HuH-7.5 (cell line): ENCODE measurements at places on chromosomes 5 and 9.

GRCh38 chr9:81461196-81461595 is 228.2 kb downstream of the TLE1 start:
- DNase-seq = no peak

DNA sequence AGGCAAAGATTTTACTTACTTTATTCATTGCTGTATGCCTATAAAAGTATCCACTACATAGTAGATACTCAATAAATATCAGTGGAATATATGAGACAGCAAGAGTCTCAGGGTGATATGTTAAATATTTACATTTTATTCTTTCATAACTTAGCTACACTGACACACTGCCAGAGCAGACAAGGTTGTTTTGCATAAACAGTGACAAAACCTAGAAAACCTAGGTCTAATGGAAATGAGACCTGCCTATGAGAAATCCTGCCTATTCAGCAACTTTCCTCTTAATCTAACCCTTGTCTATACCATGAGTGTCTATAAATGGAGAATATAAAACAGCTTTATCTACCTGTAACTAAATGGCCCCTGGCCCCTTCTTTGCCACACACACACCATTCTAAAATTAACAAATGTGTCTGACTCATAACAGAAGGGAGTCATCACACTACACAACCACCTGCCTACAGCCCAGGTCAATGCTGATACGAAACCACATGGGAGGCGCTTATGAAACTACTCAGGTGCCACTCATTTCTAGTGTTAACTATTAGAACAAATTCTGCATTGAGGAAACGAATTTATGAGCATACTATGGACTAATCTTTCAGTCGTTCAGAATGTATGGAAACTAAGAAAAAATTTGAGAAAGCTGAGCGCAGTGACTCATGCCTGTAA is 60.3 kb downstream of the UBAP2 start:
- no peak for DNase-seq

DNA sequence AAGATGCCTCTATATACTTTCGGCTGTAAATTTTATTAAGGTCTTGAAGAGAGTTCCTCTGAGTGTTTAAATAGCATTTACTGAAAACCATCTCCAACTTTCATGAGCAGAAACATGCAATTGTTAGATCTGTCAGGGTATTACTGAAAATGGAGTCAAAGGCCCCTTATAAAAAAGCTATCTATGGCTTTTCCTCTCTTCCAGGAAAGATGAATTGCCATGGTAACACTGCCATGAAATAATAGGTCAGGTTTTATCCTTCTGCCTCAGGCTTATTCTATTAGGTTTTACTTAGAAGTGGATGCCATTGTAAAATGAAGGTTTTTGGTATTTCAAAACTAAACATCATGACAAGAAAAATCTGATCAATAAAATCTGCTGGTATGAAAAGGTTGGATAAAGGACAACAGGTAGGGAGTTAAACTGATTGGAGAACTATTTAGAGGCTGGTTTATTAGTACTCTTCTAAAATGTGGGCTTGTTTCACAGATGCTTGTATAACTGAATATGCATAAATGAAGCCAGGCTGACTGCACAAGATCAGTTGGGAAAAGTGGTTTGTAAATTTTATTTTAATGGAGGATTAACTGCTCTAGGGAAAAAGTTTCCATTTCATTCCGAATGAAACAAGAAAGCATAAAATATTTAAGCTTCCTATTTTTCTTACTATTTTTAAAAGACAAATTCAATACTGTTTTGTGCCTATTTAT is 135.5 kb downstream of the RAB3C start:
- no peak for DNase-seq

DNA sequence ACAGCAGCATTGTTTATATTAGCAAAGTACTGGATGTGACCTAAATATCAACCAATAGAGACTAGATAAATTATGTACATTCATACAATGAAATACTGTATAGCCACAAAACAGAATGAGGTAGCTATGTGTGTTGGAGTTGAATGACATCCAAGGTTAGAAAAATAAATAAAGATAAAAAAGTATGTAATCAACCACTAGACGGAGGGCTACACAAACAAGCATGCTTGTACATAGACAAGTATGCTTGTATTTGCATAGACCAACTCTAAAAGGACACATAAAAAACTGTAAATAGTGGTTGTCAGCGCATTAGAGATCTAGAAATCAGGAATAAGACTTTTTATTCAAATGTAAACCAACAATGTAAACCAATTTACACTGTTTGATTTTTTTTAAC is 3.0 kb downstream of the FEM1C start:
- no peak for DNase-seq

DNA sequence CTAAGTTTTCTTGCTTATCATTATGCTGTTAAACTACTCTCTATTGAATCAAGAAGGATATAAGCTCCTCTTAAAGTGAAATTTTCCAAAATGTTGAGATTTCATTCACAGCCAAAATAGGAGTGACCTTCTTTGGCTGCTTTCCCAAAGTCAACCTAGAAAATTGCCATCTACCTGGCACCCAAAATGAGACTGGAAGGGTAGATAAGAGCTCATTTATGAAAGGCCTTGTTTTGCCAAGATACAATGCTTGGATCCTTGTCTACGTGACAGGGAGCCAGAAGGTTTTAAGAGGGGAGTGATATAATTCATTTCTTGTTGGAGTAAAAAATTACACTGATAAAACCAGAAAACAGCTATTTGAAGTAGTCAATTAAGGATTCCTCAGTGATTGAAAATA is 287.1 kb downstream of the IZUMO3 start:
- no peak for DNase-seq

- DNase-seq = no peak
These were observed 42.4 kb downstream of the TRIO start for GRCh38 chr5:14185326-14186058.

GRCh38 chr5:10874541-10874940 is 113.5 kb upstream of the DAP start:
- DNase-seq = no peak

- DNase-seq = no peak
These were observed 448.6 kb downstream of the ZNF608 start for GRCh38 chr5:124297826-124298225.

DNA sequence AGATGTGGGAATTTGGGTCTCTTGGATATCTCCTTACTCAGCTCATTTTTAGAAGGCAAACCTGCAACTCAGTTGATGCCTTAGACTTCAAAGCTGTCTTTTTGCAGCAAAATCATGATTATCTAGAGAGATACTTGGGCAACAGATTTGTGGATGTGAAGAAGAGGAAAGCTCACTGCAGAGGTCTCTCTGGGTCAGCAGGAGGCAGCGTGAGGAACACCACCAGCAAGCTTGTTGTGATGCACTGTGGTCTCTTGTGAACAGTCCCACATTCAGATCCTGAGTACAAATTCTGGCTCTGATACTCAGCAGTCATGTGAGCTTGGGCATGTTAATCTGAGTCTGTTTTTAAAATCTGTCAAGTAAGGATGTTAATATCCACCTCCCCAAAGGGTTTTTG is 26.3 kb upstream of the DMRT3 start:
- no peak for DNase-seq

DNA sequence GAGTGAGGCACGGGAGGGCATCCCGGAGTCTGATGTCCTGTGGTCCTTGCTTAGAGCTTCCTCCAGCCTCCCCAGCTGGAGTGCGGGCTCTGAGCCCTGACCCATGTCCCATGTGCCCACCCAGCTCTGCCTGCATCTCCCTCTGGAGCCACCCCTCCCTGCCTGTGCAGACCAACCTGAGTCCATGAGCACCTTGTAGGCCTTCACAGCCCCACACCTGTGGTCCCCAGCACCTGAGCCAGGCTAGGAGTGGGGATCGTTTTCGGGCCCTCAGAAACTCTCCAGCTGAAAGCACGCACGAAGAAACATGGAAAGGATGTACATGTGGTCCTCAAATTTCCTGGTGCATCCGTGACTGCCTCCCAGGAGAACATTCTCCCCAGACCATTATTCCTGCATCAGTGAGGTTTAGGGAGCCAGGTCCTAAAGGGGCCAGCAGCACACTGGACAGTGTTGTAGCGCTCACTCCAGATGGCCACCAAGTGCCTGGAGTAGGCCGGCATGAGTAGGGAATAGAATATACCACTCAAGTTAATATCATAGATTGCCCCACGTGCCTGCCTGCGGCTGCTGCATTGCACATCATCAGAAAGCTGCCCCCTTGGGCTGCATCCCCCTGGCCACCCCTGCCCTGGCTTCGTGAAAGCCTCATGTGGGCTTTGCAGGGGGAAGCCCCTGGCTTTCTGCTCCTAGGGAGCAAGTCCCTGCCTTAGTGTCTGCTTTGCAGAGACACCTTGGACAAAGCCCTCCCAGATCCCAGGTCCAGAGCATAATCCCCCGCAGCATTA is 80.6 kb downstream of the WNK2 start:
- DNase-seq = no peak

GRCh38 chr9:15115702-15116101 is 191.3 kb downstream of the TTC39B start:
- no peak for DNase-seq

DNA sequence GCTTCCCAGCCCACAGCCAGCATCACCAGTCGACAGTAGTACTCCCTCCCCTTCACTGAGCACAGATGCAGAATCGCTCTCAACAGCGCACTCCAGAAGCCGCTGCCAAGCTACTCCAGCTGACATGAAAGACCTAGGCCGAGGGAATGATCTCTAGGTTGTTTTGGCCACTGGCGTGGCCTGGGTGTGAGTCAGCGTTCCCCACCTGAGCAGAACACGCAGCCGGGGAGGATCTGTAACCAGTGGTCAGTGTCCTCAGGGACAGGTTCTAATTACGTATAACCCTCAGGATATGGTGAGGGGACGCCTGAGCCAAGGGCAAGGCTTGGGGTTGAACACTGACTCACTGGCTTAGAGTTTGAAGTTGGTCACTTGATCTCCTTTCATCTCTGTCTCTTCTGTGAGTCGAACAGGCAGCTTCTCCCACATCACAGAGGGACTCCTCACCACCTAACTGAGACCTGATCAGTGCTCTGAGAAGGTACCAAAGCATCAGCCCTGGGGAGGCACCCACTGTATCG is 76.9 kb upstream of the IL17B start:
- no peak for DNase-seq

GRCh38 chr5:96651948-96652753 is 10.0 kb upstream of the CAST start:
- no peak for DNase-seq

DNA sequence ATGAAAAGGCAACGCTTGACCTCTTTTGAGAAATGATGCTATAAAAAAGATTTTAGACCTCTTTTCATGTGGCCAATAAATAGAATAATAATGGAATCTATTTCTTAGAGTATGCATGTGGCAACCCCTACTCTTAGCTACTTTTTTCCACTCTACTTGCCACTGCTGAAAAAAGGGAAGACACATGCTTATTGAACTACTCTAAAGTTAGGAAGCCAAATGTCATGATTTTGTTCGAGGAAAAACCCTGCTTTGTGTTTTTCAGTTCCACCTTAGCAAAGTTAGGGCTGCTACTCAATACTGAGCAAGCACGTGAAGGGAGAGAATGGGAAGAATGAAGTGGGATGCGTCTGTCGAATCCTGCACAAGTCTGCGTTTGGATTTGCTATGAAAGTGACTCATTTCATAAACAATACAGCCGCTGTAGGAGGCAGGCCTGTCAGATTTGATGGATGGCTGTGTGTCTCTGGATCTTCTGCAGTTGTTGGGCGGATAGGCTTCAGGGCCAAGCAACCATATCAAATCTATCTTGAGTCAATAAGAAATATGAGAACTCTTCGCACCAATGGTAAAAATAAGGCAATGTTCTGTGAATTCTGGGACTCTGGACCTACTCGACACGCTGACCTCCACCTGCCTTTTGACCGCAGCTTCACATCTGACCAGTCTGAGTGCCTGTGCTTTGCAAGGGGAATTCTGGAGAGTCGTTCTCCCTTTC is 333.6 kb downstream of the PIK3R1 start:
- DNase-seq = no peak

- no peak for DNase-seq
These were observed 71.0 kb downstream of the NREP start for GRCh38 chr5:111685969-111686368.

DNA sequence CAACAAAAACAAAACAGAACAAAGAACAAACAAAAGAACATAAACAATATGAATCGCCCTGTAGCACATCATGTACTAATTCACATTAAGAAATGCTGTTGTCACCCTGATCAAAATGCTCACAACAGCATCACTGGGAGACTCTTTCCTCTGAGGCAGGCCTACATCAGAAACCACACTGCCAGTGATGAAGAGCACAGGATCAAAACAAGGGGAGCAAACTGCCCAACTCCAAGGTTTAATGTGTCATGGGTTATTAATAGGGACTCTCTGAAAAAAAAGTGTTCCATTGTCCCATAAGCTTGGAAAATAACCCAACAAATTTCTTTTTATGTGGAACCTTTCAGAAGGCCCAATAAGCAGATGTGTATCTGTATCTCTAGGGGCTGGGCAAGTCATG is 74.2 kb downstream of the PTPN3 start:
- no peak for DNase-seq

DNA sequence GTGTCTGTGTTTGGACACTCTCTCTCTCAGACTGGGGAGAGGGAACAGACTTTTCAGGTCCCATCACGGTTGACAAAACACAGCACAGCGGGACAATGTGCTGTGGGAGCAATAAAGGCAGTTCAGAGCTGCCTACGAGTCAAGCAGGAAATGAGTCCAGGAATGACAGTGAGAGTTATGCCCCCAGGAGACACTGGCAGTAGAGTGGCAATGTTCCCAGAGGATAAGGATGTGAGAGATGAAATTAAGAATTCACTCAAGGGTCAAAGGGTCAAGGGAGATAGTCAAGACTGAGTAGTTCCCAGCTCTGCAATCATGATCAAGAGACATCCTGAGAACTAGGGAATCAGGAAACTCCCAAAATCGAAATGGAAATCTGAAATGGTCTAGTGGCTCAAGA is 156.1 kb downstream of the LURAP1L start:
- no peak for DNase-seq

DNA sequence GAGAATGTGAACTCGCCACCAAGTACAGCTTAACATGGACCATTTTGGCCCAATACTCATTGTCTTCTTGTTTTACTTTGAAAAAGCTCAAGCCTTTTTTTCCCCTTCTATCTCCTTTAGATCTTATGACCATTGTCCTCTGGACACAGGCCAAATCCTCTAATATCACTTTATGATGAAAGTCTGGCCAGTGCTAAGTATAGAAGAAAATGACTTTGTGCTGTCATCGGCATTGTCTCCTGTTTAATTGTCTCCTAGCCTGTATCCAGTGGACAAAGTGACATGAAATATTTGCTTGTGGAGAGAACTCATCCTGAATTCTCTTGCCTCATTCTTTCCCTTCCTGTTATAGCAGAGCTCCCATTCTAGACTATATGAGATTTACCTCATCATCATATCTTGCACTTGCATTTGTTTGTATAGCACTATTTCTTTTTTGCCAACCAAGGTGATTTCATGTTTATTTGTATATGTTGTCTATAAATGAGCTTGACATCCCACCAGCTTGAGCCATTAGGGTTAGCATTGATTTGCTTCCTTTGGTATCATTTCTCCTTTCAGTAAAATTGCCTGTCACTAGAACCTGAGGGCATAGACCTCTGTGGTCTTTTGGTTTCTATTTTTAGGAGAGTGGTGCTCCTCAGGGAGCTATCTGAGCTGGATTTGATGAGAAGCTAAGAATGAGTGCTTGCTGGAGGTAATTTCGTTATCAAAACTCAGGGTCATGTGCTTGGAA is 18.8 kb upstream of the TNFAIP8 start:
- no peak for DNase-seq
